CD4-positive, alpha-beta T cell treated with Interleukin-17A for 4 hours (primary cell): ENCODE measurements at places on chromosomes 12 and 14.
A peak's percentile ranks its signal among the peaks of the same experiment; 100 is the strongest.

GRCh38 chr12:103840876-103841689, at the start of gene NT5DC3:
TSS of gene NT5DC3 (minus strand) at chr12:103841234. CDS start at chr12:103841156, 78 bp downstream.
- DNase-seq, result peak; percentile 82

DNA sequence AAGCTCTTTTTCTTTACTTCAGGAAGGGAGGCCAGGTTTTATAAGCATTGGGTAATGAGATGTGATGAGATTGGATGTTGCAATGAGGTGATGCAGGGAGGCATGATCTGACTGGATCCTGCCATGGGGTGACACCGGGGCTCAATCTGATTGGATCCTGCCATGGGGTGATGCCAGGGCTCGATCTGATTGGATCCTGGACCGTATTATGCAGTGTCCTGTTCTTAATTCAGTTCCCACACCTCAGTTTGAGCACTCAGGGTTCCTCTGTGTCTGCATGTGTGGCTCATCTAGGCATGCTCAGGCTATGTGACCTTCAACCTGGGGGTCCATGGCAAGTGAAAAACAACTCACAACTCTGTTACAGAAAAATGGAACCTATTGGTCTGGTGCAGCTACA, 166.4 kb downstream of the SLC15A4 start:
- no peak for DNase-seq

DNA sequence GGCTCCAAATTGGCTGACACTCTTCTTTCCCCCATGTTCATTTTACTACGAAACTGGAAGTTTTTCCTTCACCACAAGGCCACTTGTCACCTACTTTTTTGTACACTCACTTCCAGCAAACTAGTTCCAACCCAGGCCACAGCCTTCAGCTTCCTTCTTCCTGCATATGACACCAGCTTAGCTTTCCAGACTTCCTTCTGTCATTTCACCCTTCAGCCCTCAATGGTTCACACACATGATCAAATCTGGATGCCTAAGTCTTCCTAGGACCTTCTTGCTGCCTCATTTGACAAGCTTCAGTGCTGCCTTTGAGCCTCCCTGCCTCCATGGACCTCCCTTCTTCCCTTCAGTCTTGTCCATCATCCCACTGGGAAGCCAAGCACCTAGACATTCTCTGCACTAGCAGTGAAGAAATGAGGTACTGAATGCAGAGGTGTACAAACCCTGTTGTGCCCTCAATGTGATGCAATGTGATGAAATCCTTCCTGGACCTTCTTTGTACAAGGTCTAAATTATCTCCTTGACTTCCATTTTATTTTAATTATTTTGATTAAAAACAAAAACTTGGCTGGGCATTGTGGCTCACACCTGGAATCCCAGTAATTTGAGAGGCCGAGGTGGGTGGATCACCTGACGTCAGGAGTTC, 4.3 kb upstream of the REC8 start:
- DNase-seq, result no peak

GRCh38 chr12:99745895-99746294, 98.3 kb downstream of the GARIN6 start:
- DNase-seq, result no peak

GRCh38 chr12:24444634-24445033, 495.2 kb upstream of the SOX5 start:
- DNase-seq, result no peak
